ENCODE measurements at places on chromosomes 3 and 15.

DNA sequence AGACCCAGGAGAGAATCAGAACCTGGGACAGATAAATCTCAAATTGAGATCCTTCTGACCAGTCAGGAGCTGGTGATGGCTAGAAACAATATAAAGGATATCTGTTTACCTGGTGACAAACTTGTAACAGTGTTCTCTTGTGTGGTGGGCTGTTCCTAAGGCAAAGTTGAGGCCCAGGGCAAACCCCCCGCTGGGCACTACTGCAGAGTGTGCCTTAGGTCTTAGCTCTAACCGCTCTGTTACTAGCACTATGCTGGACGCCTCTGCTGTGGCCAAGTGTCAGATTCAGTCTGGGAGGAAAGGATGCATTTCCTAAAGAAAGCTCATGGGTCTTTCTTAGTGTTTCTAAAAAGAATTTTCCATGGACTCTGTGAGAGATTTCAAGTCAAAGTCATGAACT, 146.5 kb upstream of the MEIS2 start:
- DNase-seq = no peak

DNA sequence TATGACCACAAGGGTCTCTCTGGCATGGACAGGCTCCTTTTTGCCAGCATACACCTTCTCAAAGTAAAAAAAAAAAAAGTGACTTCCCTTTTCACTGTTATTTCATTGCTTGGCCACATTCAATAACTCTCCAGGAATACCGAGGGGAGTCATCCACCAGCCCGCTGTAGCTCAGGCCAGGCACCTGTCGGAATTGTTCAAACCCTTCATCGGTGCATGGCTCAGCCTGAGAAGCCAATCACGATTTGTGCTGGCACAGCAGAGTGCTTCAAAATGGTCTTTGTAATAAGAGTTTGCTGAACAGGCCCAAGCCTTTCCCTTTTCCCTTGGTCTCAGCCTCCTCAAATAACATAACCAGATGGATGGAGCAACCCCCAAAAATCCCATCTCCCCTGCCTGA, 145.4 kb downstream of the PDZRN3 start:
- DNase-seq = no peak

GRCh38 chr15:29638781-29639180, 183.5 kb downstream of the TJP1 start:
- DNase-seq = no peak

DNA sequence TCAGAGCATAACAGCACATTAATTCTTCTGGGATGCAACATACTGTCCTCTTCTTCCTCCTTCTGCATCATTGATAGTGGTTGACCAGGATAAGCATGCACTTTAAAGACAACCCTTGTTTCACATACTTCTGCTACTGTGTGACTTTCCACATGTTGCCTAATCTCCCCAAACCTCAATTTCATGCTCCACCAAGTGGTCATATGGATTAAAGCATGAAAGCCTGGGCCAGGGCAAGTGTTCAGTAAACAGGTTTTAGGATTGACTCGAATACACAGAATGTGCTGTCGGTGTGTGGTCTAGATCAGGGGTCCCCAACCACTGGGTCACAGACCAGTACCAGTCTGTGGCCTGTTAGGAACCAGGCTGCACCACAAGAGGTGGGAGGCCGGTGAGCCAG, 22.5 kb upstream of the BFSP2 start:
- DNase-seq = no peak

- DNase-seq = no peak
Measured at GRCh38 chr3:60931452-60931851, 319.8 kb downstream of the FHIT start.

DNA sequence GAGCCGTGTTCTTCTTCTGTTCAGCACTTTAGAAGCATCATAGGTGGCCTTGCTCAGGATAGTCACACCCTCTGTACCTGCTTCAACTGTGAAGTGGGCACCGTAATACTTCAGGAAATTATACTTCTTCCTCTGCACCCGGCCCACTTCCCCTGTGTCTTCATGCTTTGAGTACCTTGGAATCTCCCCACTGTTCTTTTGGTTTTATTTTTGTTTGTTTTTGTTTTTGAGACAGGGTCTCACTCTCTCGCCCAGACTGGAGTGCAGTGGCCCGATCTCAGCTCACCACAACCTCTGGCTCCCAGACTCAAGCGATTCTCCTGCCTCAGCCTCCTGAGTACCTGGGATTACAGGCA, 1.7 kb downstream of the P2RY14 start:
- DNase-seq = peak; percentile 43

- no peak for DNase-seq
Measured at GRCh38 chr15:76376029-76376428, 39.5 kb downstream of the ISL2 start.

GRCh38 chr3:52831500-52832301, 1.2 kb upstream of the ITIH4 start:
- DNase-seq = no peak

DNA sequence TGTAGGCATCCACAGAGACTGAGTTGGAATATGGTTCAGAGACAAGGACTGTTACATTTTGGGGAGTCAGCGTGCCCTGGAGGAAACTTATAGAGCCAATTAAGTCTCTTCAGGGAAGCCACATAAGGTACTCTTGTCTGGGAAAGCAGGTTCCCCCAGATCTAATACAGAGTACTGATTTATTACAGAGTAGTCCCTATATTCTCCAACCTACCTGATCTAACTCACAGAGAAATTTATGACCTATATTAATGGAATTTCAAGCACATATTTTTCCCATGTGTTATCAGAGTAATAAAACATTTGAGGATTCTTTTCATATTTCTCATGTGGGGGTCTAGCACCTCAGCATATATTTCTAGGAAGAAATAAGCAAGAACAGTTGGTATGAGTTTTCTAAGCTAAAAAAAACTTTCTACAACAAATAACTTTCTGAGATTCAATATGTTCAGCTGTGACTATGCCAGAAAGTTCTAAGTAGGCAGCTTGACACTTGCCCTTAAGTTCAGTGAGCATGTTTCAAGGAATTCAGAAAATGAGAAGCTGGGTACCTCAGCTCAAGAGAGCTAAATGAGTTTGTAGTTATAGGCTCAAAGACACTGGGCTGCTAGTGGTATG, 75.3 kb upstream of the COL8A1 start:
- no peak for DNase-seq

- peak; percentile 76 for DNase-seq
Measured at GRCh38 chr3:53219895-53220483, 35.8 kb downstream of the TKT start.

GRCh38 chr3:113005611-113006010, 14.8 kb downstream of the GTPBP8 start:
- peak; percentile 30 for DNase-seq

GRCh38 chr3:48835650-48836366, 11.9 kb downstream of the PRKAR2A start:
- DNase-seq = no peak

DNA sequence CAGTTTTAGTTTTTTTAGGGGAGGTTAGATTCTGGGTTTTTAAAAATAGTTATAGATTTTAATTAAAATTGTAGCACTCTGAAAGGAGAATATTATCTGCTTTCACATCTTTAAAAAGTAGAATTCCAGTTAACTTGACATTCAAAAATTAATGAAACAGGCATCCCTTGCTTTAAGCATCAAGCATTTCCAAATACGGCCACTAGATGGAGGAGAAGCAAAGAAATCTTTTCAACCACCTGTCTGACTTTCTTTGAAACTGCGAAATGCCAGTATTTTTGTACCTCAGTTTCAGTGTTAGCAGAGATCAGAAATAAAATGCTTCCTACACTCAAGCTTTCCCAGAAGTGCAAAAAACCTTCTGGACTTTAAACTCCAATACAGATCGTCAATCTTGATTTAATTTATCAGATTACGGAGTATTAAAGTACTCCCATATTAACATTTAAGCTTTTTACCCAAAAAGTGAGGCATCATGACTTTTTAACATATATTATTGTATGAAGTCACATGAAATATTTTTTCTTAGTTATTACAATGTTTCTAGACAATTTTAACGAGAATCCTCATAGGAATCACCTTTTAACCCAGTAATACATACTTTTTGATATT, 153.3 kb downstream of the P3H2 start:
- DNase-seq = peak; percentile 7

- DNase-seq = no peak
Measured at GRCh38 chr3:143309705-143310104, 190.1 kb downstream of the CHST2 start.

DNA sequence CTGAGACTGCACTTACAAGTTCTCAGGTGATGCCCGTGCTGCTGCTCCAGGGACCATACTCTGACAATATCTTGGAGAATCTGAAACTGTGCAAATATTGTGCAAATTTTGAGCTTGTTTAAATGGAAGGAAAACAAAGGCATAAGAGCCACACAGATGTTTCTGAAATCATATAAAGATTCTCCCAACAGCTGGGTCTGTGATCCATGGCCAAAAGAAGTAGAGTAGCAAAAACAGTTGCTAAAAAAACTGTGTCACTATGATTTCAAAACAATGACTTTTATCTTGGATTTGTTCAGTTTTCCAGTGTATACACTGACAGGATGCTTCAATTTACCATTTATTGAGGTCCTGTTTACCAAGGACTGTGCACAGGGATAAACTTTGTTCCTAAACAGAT, 25.3 kb downstream of the NPTN start:
- no peak for DNase-seq

Data from CD4-positive, alpha-beta T cell treated with Interleukin-6 for 4 hours (primary cell).